Amniotic stem cell (primary cell): ENCODE measurements at places on chromosomes 1 and 21.

DNA sequence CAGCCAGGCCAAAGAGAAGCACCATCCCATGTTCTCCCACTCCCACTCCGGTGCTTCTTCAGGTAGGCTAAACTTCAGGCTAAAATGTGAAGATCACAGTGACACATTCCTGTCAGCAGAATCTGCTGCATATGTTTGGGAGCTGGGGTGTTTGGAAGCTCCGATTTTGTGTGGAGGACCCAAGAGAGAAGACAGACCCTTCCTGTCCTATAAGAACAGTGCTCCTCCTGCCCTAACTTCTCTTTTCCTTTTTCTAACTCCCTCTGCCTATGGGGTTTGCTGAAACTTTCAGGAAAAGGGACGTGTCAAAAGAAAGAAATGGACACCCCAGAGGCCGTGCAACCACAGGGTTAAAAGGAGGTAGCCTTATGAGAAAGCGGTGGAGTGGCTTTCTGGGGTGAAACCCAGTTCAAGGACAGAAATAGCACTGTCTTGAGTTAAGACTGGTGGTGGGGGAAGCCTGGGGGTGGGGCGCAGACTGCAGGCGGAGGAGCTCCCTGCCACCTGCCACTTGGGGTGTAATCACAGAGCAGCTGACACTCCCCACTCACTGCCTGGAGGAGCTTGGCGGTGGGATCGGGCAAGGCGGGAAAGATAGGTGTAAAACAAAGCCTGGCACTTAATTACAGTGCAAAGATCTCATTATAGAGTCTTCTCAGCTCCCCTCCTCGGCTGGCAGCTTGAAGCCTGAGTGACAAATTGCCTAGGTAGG, 645 bp upstream of the TLR5 start:
- no peak for DNase-seq

DNA sequence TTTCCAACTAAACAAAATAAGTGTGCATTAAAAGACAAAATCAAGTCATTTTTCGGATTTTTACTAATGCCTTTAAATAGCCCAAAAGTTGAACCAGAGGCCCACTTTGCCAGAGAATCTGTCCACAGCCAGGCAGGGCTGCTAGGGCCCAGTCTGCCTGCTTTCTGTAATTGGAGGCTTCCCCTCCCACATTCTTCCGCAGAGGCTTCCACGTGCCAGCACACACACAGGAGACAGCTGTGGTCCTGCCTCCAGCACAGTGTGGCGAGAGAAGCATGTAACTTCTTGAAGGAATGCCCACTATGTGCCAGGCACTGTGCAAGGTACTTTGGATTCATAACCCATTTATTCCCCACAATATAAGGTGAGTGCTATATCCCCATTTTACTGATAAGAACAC, 11.3 kb upstream of the PDZK1IP1 start:
- DNase-seq, result no peak

- no peak for DNase-seq
Measured at GRCh38 chr1:47870480-47870879, 126.7 kb downstream of the TRABD2B start.

DNA sequence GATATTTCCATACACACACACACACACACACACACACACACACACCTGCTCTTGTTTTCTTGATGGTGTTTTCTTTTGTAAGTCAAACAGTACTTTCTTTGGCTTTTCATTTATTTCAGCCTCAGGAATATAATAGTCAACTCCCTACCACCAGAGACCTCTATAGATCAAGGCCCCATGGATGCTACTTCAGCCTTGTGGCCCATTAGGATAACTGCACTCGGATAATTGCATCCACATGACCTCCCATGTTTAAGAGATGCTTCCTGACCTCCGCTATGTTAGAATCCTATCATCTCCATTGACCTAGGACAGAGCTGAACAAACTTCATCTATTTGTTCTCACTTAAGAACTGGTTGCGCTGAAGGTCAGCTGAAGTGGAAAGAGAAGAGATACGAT, 1094.0 kb upstream of the B3GALT2 start:
- no peak for DNase-seq

DNA sequence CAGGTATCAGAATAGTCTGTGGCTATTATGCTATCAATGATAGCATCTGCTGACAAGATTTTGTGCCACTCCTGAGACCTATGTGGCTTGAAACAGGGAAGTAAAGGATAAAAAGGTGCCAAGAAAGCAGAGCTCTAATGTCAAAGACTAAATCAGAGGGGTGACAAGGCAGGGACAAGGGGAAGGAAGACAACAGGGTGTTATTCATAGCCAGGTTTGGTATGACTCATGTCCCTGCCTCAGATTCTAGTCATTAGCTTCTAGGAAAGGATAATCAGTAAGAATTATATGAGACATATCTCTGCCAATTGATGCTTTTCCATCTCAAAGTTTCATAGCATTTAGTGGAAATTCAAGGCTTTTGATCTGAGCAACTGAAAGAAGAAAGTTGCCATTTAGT, 31.8 kb upstream of the PLD5 start:
- no peak for DNase-seq

DNA sequence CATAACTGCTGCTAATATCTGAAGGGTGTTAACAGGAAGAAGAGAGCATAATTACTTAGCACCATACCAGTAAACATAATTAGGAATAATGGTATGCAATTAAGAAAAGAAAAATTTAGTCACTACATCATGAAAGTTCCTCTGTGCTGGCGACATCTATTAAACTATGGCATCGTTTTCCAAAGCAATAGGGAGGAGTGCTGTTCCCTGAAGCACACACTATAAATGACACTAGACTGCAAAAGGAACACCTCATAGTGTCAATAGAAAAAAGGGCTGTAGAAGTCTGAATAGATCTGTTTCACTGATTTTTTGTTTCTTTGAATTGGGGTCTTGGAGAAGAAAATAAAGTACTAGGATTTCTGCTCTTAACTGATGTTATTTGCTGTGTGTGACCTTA, 773.6 kb upstream of the B3GALT2 start:
- no peak for DNase-seq

GRCh38 chr1:168470901-168471431, 72.8 kb downstream of the XCL2 start:
- DNase-seq, result peak; percentile 89

DNA sequence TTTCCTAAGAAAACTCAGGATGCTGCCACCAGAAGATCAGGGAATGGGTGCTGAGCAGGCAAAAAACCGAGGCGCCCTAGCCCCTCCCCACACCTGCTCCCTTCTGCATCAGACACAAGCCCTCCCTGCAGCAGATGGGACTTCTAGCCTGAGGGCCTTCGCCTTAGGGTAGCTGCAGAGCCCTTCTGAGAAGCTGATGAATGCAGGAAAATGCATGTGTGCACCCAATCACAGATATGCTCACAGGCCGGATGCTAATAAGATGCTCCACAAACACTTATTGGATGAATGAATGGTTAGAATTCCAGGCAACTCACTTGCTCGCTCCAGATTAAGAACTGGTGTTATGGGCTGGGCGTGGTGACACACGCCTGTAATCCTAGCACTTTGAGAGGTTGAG, 6.8 kb upstream of the C1orf210 start:
- no peak for DNase-seq
